Immature natural killer cell (primary cell): ENCODE measurements at places on chromosomes 1 and 21.
A peak's percentile ranks its signal among the peaks of the same experiment; 100 is the strongest.

GRCh38 chr1:238485057-238485911 lies 594.6 kb upstream of the ZP4 start:
- DNase-seq = no peak

GRCh38 chr1:227037121-227037520 lies 97.0 kb downstream of the COQ8A start:
- DNase-seq = no peak

- DNase-seq = peak; percentile 61
Observed at GRCh38 chr1:101137144-101138126, 99.4 kb upstream of the S1PR1 start.

DNA sequence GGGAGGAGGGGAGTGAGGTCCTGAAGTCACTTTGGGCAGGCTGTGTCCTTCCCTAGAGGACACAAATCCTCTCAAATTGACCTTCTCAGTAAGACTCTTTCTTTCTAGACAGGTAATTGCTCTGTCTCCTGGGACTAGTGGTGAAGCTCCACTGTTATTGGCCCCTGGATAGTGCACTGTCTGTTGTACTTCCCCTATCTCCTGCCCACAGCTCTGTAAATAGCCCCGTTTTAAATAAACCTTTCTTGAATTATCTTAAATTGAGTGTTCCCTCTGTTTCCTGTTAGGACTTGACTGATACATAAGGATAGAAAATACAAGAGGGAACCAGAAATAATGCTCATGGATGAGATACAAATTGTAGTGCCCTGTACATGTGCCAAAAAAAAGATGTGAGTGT lies 229.5 kb upstream of the USP24 start:
- DNase-seq = no peak

GRCh38 chr1:5254131-5254725 lies 599.8 kb downstream of the AJAP1 start:
- DNase-seq = no peak

GRCh38 chr1:197606168-197606845 lies 169.0 kb downstream of the DENND1B start:
- no peak for DNase-seq

GRCh38 chr1:24558902-24559791 lies 3.3 kb downstream of the NCMAP start:
- DNase-seq = no peak

GRCh38 chr1:56029319-56030003 lies 549.9 kb downstream of the PLPP3 start:
- DNase-seq = no peak

DNA sequence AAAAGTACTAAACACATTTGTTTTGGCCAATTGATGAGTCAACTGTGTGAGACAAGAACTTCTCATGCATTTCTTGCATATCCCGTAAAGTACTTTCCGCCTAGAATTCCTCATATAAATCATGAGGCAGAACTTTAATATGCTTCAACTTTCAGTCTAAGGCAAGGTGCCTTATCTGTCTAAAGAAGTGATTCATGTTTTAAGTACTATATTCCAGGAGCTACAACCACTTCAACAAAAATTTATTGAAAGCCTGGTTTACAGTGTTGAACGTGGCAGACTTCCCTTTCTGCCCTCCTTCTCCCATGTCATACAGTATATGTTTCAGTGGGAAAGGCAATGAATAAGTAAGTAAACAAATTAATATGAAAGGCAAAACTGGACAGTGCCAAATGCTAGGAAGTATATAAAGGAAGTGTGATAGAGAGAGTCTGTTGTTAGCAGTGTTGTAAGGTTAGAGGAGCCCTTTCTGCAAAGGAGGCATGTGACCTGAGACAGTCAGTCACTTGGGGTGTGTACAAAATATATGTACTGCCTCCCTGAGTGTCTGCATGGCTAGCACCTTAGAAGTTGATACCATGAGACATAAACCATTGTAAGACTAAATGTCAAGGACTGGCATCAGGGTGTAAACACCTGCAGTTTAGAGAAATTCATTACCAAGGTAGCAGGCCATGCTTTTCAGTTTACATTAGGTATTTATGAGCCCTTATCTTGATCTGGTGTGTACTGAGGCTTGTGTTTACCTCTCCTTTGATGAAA lies 362.2 kb downstream of the SRGAP2C start:
- no peak for DNase-seq

DNA sequence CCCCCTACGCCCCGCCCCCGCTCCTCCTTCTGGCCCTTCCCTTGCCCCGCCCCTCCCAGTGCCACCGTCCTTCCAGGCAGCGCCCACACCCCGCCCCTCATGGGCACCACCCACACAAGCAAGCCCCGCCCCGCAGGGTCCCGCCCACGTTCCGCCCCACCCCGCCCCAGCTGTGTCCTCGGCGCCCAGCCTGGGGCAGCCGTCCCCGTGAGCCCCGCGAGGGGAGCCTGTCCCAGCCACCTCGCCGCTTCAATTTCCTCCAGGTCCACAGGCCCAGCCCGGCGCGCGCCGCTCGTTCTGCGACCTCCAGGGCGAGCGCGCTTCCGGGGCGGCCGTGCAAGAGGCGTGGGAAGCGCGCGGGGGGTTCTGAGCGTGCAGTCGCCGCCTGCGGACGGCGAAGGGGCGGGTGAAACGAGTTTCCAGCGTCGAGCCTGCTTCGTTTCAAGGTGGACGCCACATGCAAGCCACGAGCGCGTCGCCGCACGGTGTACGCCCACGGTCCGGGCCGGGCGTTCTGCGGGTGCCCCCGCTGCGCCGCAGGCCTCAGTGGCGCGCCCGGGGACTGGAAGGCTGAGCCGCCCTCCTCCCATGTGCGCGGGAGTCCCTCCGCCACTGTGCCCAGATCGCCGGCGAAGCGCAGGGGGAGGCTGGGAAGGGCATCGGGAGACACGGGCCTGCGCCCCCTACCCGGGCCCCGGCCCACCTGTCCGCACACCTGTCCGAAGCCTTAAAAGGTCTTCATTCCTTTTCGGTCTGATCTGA lies 10.8 kb upstream of the FAAP20 start:
- DNase-seq = peak; percentile 92

DNA sequence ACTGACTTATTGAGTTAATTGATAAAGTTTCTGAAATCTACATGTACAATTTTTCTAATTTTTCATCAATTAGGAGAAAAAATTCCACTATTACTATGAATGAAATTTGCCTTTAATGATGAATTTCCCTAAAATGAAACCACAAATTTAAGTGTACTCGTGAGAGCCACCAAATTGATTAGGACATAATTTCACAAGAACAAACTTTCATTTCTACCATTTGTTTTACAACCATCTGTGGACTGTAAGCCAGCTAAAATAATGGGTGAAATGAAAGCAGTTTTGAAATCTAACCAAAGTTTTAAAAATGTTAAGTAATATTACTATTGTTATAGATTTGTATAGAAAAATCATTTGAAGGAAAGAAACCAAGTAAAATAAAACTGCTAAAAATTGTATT lies 41.8 kb downstream of the AGL start:
- DNase-seq = no peak

DNA sequence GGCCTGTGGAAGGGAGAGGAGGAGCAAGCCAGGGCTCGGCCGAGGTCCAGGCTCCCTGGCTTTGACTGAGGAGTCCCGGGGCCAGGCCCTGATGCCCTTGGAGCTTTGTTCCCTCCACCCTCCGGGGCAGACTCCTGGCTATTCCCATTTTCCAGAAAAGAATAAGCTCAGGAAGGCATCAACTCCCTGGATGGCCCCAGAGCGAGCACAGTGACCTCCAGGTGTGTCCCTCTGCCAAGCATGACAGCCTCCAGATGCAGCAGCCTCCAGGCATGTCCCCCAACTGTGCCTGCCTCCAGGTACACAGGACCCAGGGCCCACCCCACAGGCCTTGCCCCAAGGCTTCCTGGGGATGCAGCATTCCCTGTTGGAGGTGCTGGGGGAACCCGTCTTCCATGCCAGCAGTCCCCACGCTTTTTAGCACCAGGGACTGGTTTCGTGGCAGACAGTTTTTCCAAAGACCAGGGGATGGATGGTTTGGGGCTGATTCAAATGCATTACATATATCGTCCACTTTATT lies 15.7 kb upstream of the ARHGEF16 start:
- DNase-seq = no peak

- DNase-seq = no peak
Observed at GRCh38 chr1:167330601-167331293, 110.1 kb downstream of the POU2F1 start.

GRCh38 chr1:66648901-66649595 lies 103.2 kb upstream of the DYNLT5 start:
- DNase-seq = no peak

- DNase-seq = no peak
Observed at GRCh38 chr1:159302095-159302494, at the start of gene FCER1A. TSS of gene FCER1A (plus strand) at chr1:159302336. CDS start at chr1:159302365, 29 bp downstream.

DNA sequence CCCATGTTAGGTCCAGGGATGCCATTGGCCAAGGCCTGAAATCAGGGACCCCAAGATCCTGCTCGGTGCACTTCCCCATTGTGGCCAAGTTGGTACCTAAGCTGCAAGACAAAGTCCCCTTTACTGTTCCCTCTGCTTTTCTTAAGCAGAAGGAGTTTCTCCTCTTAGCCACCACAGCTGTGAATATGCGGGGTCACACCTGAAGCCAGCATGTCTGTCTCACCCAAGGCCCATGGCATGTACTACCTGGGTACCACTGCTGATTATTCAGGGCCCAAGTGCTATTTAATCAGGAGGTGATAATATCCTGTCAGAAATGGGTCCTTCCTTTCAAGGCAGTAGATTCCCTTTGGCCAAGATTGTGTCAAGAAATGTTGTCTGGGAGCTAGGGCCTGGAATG lies 133.9 kb upstream of the DNAH14 start:
- no peak for DNase-seq

DNA sequence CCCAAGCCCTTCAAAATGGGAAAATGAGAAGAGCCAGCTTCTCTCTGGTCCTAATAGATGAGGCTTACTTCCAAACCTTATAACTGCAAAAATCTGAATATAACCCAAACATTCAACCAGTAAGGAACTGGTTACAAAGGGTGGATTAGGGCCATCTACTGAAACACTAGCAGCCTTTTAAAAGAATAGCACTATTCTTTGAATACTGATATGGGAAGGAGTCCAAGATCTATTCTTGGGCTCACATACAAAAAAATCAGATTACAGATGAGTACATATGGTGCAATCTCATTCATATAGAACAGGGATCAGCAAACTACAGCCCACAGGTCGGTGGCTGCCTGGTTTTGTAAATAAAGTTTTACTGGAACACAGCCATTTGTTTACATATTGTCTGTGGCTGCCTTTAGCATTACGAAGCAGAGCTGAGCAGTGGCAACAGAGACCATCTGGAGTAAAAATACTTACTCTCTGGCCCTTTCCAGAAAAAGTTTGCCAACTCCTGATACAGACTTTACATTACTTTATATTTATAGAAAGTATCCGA lies 167.7 kb downstream of the ZSCAN20 start:
- DNase-seq = no peak
